PC-9 (cell line): ENCODE measurements at places on chromosomes 4 and X. TPM values are rescaled to one million over a fixed set of nuclear protein-coding genes. Genes with fewer than 3 reads are reported as not detected.

- DNase-seq: no peak
Measured at GRCh38 chr4:5125321-5125720, 74.0 kb downstream of the STK32B start.

DNA sequence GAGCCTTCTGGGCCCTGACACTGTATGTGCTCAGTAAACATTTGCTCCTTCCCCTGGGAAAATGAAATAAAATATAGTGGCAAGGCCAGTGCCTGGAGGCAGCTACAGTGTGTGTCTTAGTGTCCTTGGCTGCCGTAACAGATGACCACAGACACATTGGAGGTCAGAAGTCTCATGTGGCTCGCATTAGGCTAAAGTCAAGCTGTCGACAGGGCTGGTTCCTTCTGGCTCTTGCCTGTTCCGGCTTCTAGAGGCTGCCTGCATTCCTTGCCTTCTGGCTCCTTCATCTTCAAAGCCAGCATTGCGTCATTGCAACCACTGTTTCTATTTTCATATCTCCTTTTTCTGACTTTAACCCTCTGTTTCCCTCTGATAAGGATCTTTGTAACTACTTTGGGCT, 83.6 kb upstream of the STX18 start:
- DNase-seq: no peak

- DNase-seq: no peak
Measured at GRCh38 chr4:154877110-154877760, 96.2 kb downstream of the RBM46 start.

GRCh38 chr4:84597450-84597849, 14.5 kb downstream of the CDS1 start:
- DNase-seq: peak; percentile 61

DNA sequence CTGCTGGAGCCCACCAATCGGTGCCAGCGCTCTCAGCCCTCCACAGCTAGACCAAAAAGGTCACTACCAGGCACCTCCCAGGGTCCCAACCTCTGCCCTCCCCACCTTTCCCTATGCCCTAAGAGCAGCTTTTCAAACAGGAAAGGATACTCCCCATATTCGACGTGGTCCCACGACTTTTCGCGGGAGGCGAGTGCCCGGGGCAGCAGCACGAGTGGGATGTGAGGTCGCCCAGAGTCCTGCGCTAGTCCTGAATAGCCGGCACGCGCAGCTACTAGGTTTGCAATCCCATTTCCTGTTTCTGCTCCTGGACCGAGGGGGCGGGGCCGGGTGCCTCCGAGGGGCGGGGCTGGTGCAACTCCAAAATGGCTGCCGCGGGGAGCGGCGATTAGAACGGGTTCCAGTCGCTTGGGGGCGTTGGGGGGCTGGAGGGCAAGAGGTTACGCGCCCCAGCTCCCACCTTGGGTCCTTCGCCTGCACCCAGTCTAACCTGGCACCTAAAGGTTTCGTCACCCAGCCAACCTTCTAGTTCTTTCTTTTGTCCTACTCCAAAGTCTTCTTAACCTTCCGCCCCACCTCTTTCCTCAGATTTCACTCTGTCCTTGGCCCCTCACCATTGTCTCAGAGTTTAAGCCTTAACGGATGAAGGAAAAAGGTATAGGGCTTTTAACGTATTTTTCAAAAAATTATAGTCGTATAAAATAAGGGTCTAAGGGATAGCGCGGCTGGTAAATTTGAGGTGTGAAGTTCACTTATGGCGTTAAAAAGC, 85.0 kb upstream of the TENT5D start:
- DNase-seq: peak; percentile 4

DNA sequence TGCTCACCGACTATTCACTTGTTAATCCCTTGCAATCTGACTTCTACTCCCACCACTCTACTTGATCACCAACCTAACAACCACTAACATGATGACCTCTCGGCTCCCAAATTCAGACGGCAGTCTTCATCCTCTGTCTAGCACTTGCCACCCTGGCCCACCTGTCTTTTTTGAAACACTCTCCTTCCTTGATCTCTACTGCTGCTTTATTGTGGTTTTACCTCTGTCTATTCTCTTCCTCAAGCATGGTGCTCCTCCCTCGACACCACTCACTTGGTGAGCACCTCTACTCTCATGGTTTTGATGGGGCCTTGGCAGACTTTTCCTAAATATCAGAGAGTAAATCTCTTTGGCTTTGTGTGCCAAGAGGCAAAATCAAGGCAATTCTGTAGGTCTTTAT, 21.7 kb upstream of the CXCR3 start:
- no peak for DNase-seq

GRCh38 chr4:87353592-87353991, 30.9 kb upstream of the HSD17B13 start:
- no peak for DNase-seq

GRCh38 chr4:67125636-67126514, 419.4 kb downstream of the CENPC start:
- no peak for DNase-seq

- DNase-seq: no peak
Measured at GRCh38 chrX:44914532-44915198, 41.7 kb downstream of the KDM6A start.

DNA sequence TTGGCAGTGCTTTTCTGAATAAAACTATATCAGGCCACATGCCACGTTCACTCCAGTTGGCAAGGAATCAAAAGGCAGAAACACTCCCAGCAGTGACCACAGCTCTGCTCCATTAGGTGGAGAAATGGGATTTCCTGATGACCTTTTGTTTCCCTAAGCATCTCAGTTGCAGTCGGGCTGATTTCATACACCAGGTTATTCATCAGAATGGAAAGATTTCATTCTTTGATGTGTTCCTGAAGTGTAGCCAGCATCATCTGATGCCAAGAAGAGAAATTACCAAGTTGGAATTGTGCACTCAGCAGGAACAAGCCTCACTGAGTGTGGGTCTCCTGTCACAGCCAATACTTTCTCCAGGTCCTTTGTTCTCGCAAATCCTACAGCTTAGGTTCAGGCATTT, 193.7 kb downstream of the SPATA18 start:
- DNase-seq: no peak

- DNase-seq: no peak
Measured at GRCh38 chrX:7088968-7089615, 58.4 kb upstream of the STS start.

- DNase-seq: no peak
Measured at GRCh38 chr4:159401226-159401712, 298.4 kb downstream of the RAPGEF2 start.

- DNase-seq: peak; percentile 35
Measured at GRCh38 chrX:133090236-133090809, 6.6 kb downstream of the USP26 start.

DNA sequence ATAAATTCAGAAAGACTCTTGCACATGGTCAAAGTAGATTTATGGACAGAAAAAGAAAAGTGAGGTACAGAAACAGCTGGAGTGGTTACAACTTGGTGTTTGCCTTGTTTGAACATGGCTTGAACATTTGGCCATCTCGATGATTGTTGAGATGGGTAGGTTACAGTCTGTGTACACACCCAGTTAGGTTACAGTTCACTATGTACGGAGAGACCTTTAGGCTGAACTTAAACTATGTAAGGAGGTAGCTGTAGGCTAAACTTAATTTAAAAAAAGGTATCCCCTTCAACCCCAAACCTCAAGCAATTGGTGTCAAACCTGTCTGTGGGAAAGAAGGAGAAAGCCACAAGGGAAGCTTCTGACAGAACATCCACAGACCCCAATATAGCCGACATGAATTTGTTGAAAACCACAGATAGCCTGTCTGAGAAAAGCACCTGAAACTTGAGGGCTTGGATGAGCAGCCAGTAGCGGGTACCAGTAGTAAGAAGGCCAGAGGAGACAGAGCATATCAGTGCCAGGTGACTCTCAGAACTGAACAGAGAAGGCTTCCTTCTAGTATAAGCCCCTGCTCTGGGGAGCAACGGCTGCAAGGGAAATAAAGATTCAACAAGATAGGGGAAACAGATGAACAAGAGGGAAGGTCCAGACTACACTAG, 247.9 kb upstream of the GALNTL6 start:
- DNase-seq: no peak

GRCh38 chr4:94562285-94562684, 110.5 kb downstream of the PDLIM5 start:
- DNase-seq: no peak

DNA sequence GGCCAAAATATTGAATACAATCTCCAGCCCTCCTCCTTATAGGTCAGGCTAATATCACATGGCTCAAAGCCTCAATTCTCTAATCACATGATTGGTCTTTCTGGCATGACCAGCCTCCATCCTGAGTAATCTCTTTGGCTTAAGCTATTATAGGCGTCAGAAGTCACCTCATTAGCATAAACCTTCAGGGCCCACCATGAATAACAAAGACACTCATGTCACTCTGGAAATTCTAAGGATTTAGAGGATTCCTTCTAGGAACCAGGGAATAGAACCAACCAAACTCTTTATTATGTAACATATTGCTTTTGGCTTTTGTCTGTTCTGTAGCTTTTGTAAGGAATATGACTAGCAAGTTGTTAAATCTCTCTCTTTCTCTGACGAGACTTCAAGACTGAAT, 109.2 kb upstream of the IGFBP7 start:
- no peak for DNase-seq

DNA sequence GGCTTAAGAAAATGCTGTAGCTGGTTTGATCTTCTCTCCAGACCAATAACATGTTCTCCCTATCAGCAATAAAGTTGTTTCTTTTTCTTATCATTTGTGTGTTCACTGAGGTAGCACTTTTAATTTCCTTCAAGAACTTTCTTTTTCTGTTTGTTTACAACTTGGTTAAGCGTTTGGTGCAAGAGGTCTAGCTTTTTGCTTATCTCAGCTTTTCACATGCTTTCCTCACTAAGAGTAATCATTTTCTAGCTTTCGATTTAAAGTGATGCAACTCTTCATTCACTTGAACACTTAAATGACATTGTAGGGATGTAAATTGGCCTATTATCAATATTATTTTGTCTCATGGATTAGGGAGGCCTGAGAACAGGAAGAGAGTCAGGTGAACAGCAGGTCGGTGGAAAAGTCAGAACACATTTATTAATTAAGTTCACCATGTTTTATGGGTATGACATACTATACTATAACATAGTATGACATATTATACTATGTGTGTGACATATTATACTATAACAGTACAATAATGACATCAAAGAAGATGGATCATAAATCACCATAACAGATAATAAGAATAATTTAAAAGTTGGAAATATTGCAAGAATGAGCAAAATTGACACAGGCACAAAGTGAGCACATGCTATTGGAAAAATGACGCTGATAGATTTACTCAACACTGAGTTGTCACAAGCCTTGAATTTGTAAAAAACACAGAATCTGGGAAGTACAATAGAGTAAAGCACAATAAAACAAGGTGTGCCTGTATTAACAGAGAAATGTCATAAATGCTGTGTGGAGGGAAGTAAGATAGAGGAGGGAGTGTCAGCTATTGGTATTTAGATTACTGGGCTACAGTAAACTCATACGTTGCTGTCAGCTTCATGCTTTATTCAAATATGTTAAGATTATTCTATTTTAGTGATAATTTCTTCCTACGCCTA, 218.6 kb upstream of the SLC7A11 start:
- no peak for DNase-seq

DNA sequence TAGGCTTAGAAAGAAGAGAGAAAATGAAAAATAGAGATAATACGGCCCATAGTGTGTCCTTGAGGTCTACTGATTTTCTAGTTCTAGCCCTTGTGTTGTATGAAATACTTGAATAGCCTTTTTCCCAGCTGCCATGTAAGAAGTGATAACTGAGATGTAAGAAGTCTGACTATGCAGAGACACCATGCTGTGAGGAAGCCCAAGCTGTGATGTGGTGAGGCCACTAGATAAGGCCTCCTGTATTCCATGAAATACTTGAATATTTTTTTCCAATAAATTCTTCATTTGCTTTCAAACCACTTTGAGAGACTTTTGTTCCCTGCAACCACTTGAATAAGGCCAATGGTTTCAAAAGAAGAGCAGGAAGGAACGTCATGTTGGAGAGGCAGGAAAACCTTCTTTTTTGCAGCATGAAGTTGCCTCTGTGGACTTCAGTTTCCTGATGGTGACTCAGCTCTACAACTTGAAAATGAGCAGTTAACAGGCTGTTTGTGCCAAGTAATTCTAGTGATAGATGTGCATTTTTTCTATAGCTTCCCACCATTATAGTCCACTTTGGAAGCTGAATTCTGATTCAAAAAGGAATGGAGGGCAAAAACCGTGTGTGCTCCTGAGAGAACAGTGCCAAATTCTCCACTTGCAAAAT, 25.5 kb upstream of the FAM9C start:
- no peak for DNase-seq

DNA sequence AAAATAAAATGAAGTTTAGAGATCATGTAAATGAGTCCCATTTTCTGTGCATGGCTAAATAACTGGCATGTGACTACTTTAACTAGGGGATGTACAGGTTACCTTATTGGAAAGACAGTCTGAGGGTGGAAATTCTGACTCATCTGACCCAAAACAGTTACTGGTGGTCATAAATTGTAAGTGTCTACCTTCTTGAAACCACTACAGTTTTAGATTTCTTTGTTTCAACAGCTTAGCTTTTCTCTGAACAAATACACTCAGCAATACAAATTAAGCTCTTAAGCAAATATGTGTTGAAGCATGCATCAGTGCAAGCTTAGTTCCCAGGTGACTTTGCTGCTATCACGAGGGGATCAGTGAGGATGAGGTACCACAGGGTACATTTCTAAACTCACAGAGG, 60.7 kb upstream of the PGM2 start:
- DNase-seq: no peak

DNA sequence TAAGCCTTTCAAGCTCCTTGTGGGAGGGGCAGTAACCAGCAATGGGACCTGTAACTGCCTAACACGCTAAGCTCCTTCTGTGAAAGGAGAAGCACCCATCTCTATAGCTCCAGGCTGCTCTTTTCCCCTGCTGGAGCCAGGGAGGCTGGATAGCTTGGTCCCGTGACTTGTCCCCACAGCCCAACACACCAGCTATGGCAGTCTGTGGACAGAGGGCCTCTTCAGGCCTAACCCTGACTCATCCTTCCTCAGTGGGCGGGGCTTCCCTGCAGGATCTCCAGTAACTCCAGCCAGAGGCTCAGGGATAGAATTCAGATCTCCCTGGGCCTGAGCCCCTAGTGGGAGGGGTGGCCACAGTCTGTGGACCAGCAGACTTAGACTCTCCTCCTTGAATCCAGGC, 1290.1 kb downstream of the PCDH7 start:
- peak; percentile 22 for DNase-seq

DGKK gene
- total RNA-seq: not detected in 2 replicates

TLR1 gene
- total RNA-seq: 3.0 and 3.9 TPM in 2 replicates

CXCL6 gene
- not detected in 2 replicates for total RNA-seq

EGF gene
- total RNA-seq: 19.6 and 20.4 TPM in 2 replicates

ADH1A gene
- not detected in 2 replicates for total RNA-seq

HMGB2 gene
- total RNA-seq: 202 and 213 TPM in 2 replicates

SYP gene
- 0.44 and 0.63 TPM in 2 replicates for total RNA-seq

MTTP gene
- not detected in 2 replicates for total RNA-seq

EMCN gene
- not detected in 2 replicates for total RNA-seq

CABS1 gene
- not detected in 2 replicates for total RNA-seq

SCML2 gene
- 0.53 and 0.92 TPM in 2 replicates for total RNA-seq

SMIM10 gene
- 0.50 and 0.52 TPM in 2 replicates for total RNA-seq

SLC2A9 gene
- total RNA-seq: 0.28 and 1.1 TPM in 2 replicates

BMP3 gene
- total RNA-seq: 0.41 and 0.50 TPM in 2 replicates

TCEAL6 gene
- total RNA-seq: not detected in 2 replicates

FAM133A gene
- total RNA-seq: 2.4 and 2.5 TPM in 2 replicates

HAND2 gene
- total RNA-seq: not detected in 2 replicates
